ENCODE measurements at places on chromosomes 12 and 14. TPM values are rescaled to one million over a fixed set of nuclear protein-coding genes. Genes with fewer than 3 reads are reported as not detected.

DNA sequence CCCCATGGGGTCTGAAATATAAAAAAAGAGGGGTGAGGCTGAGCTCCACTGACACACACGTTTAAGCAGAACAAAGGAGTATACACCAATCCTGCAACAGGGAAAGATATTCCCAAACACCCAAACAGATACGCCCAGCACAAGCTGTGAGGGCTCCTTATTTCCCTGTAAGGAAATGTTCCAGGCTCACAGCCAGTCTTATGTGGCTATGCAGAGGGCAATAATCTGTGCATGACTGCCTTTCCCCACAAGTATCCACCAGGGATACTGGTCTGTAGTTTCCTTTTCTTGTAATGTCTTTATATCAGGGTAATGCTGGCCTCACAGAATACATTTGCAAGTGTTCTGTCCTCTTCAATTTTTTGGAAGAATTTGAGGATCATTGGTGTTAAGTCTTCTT lies 141.7 kb upstream of the DAAM1 start:
- H3K27me3 ChIP-seq: peaks cover 6% of the 10 kb centered on the region
- H3K4me1 ChIP-seq: no peaks in the 10 kb centered on the region
- DNase-seq: no peak
- H3K27ac ChIP-seq: no peak overlapping the region
- no peaks in the 10 kb centered on the region for H3K36me3 ChIP-seq

DNA sequence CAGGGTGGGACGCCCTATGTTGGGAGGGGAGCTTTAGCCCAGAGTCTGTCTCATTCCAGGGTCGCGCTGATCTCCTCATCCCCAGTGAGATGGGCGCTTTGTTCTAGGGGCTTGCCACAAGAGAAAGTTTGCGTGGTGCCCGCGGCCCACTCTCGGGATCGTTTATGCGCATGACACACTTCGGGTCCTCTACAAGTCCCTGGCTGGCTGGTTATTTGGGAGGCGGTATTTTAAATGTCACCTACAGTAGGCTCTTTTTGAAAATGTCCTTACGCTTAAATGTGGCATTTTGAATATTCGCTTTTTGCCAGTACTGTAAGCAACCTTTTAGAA lies 541 bp downstream of the GOLT1B start:
- peak overlapping the region; percentile 69 for H3K27ac ChIP-seq
- peaks cover 3% of the 10 kb centered on the region for H3K36me3 ChIP-seq
- no peaks in the 10 kb centered on the region for H3K27me3 ChIP-seq
- H3K4me3 ChIP-seq: peak overlapping the region; percentile 60
- DNase-seq: peak; percentile 34

Gene ASIC1
- 1.6 TPM for total RNA-seq

Gene LGR5
- not detected for total RNA-seq

- no peaks in the 10 kb centered on the region for H3K4me1 ChIP-seq
- H3K27ac ChIP-seq: no peak overlapping the region
- peak; percentile 12 for DNase-seq
Observed at GRCh38 chr12:109277899-109278762, 31.0 kb downstream of the FOXN4 start.

Gene R3HDM2
- 6.1 TPM for total RNA-seq

GRCh38 chr14:65506801-65507200 lies 94.3 kb downstream of the FUT8 start:
- H3K4me3 ChIP-seq: no peak overlapping the region
- H3K4me1 ChIP-seq: no peaks in the 10 kb centered on the region
- DNase-seq: no peak
- no peaks in the 10 kb centered on the region for H3K27me3 ChIP-seq

Gene AQP2
- not detected for total RNA-seq

- H3K27ac ChIP-seq: no peak overlapping the region
- H3K27me3 ChIP-seq: peaks cover 7% of the 10 kb centered on the region
- DNase-seq: no peak
- no peaks in the 10 kb centered on the region for H3K4me1 ChIP-seq
- H3K4me3 ChIP-seq: no peak overlapping the region
Observed at GRCh38 chr12:47553266-47553665, 152.6 kb downstream of the RPAP3 start.

DNA sequence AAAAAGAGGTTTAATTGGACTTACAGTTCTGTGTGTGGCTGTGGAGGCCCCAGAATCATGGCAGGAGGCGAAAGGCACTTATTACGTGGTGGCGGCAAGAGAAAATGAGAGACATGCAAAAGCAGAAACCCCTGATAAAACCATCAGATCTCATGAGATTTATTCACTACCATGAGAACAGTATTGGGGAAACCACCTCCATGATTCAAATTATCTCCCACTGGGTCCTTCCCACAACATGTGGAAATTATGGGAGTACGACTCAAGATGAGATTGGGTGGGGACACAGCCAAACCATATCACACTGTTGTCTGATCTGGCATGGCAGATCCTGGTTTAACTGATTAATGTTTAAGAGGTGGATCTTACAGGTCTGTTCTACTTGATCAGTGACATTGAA lies 5.6 kb downstream of the DDX47 start:
- H3K27me3 ChIP-seq: no peaks in the 10 kb centered on the region
- peak overlapping the region; percentile 86 for H3K27ac ChIP-seq
- H3K36me3 ChIP-seq: peaks cover 13% of the 10 kb centered on the region
- DNase-seq: no peak
- no peak overlapping the region for H3K4me3 ChIP-seq

DNA sequence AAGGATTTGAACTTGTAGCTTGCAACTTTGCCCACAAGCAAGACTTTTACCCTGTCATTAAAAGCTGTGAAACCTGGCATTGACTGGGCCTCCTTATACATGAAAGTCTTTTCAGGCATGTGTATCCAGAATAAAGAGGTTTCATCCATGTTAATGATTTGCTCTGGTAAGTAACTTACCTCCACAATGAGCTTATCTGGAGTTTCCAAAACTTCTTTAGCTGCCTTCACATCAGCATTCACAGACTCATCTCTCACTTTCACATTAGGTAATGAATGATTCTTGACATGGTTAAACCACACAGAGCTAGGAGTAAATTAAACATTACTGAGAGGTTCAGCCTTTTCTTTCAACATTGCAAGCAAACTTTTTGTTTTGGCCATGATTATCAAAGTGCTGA lies 234.4 kb upstream of the CLEC14A start:
- H3K27me3 ChIP-seq: no peaks in the 10 kb centered on the region
- H3K36me3 ChIP-seq: no peaks in the 10 kb centered on the region
- H3K4me3 ChIP-seq: no peak overlapping the region
- H3K4me1 ChIP-seq: no peaks in the 10 kb centered on the region
- H3K27ac ChIP-seq: no peak overlapping the region

GRCh38 chr14:94421316-94421715 lies 31.3 kb downstream of the SERPINA11 start:
- H3K36me3 ChIP-seq: no peaks in the 10 kb centered on the region
- H3K27ac ChIP-seq: no peak overlapping the region
- H3K27me3 ChIP-seq: peaks cover 4% of the 10 kb centered on the region
- DNase-seq: no peak
- no peak overlapping the region for H3K4me3 ChIP-seq

- H3K4me1 ChIP-seq: peaks cover 4% of the 10 kb centered on the region
- no peaks in the 10 kb centered on the region for H3K36me3 ChIP-seq
- no peaks in the 10 kb centered on the region for H3K27me3 ChIP-seq
- H3K27ac ChIP-seq: no peak overlapping the region
- H3K4me3 ChIP-seq: no peak overlapping the region
Observed at GRCh38 chr12:117041798-117042170, 57.4 kb downstream of the TESC start.

Gene JAG2
- 0.18 TPM for total RNA-seq

Gene ESPL1
- 5.6 TPM for total RNA-seq

Gene NID2
- 102 TPM for total RNA-seq

DNA sequence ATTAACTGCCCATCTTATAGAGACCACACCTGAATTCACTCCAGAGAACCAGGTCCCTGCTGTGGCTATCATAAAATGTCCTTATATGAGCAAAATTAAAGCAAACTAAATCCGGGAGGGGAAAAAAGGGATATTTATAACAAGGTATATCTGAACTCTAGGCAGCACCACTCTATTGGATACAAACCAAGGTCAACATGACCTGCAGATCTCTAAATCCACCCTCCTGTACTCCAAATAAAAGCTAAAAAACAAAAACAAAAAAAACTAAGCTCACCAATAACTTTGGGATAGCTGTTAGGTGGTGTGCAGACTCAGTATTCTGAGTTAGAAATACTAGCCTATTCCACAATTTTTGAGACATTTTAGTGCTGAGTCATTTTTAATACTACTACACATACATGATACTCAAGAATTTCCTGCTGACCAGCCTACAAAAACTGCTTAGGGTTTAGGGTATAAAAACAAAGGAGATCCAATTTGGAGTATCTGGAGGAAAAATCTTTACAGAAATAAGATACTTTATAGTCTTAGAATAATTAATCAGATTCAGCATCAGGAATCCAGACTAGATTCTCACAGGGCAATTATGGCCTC lies 46.6 kb upstream of the LTBP2 start:
- H3K27me3 ChIP-seq: no peaks in the 10 kb centered on the region
- no peak overlapping the region for H3K27ac ChIP-seq
- no peak overlapping the region for H3K4me3 ChIP-seq
- DNase-seq: peak; percentile 69
- peaks cover 21% of the 10 kb centered on the region for H3K36me3 ChIP-seq
